Activated CD4-positive, alpha-beta memory T cell treated with anti-CD3 and anti-CD28 coated beads for 36 hours (primary cell): ENCODE measurements at places on chromosomes 2 and 18. TPM values are rescaled to one million over a fixed set of nuclear protein-coding genes. Genes with fewer than 3 reads are reported as not detected.
A peak's percentile ranks its signal among the peaks of the same experiment; 100 is the strongest.

DNA sequence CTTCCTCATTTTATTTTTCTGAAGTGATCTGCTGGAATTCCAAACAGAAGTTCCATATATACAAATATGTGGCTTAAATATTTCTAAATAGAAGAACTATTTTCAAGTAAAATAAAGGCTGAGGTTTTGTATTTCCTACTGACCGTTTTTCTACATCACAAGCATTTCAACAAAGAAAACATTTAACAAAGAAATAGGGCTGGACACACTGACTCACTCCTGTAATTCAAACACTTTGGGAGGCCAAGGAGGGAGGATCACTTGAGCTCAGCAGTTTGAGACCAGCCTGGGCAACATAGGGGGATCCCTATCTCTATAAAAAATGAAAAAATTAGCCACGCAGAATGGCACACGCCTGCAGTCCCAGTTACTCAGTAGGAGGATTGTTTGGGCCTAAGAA lies 44.6 kb downstream of the TANK start:
- H3K27me3 ChIP-seq = no peaks in the 10 kb centered on the region
- peaks cover 27% of the 10 kb centered on the region for H3K4me1 ChIP-seq
- H3K4me3 ChIP-seq = no peak overlapping the region
- no peak overlapping the region for H3K27ac ChIP-seq

DNA sequence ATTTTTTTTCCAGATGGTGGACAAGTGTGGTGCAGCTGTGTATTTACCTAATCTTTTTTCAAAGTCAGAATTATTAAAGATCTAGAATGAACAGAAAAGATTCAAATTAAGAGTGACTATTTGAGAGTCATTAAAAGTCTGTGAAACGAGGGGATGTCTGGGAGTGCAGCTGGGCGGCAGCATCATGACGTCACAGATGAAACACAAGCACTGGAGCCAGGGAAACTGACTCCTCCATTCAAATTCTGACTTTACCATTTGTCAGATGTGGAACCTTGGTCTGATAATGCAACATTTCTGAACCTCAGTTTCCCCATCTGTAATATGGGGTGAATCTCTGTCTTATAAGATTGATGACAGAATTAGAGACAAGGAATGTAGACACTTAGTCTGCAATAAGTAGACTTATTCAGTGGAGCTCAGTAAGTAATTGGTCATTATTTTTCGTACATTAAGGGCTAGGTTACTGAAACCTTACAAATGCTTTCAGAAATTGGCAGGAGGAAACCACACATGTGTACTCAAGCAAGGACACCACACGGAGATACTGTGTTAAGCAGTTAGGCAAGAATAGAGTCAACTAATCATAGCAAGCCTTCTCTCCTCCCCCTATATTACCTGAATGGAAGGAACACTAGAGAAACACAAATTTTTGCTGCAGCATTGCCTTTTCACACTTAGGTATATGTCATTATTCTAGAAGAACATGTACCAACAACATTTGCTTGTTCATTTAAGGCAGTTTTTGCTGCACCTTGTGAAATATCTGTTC lies 27.8 kb upstream of the CXXC1 start:
- no peak overlapping the region for H3K4me3 ChIP-seq
- H3K36me3 ChIP-seq = no peaks in the 10 kb centered on the region
- H3K4me1 ChIP-seq = peaks cover 3% of the 10 kb centered on the region
- no peak for DNase-seq
- H3K27me3 ChIP-seq = peaks cover 8% of the 10 kb centered on the region

Gene CPS1
- 1.7 TPM for total RNA-seq

DNA sequence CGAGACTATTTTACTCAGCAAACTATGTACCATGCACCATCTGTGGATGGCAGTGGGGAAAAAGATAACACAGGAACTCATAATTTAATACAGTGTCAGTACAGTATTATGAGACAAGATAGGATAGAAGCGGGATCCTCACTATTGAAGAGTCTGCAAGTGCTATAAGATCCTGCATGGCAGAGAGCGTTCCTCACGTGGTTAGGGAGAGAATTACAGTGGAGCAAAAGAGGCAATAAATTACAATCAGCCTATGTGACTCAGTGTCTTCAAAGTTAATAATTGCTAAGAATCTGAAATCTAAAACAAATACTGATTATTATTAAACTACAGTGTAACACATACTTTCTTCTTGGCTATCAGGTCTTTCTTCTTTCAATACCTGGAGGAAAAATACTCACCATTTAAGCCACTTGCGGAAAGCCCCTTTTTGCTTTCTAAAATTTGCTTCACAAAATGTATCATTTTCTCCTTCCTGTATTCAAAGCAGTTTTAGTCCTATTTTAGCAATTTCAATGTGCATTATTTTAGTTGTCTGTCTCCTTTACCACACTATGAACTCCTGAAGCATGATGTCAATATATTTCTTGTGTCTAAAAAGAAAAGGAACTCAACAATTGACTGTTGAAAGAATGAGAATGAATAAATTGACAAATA lies 342.9 kb downstream of the SPAG16 start:
- H3K27me3 ChIP-seq = no peaks in the 10 kb centered on the region
- no peak for DNase-seq
- no peaks in the 10 kb centered on the region for H3K36me3 ChIP-seq
- no peak overlapping the region for H3K27ac ChIP-seq
- H3K4me1 ChIP-seq = no peaks in the 10 kb centered on the region

DNA sequence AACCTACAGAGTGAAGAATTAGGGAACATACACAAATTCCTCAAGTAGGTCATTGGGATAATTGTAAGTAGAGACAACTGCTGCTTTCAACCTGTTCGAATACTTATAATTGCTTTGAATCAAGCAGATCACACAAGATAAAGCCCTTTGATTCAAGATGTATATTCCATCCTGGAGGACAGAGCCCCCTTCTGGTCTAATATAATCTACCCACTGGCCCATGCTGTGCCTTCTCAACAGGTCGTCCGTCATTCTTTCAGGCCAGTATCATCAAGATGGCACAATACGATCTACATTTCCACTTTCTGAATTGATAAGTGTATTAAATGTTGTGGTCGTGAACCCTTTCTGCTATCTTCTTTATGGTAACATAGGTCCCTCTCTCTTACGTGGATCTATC lies 387.0 kb upstream of the CDH19 start:
- no peak overlapping the region for H3K27ac ChIP-seq
- no peak for DNase-seq
- no peaks in the 10 kb centered on the region for H3K36me3 ChIP-seq
- H3K4me3 ChIP-seq = no peak overlapping the region

DNA sequence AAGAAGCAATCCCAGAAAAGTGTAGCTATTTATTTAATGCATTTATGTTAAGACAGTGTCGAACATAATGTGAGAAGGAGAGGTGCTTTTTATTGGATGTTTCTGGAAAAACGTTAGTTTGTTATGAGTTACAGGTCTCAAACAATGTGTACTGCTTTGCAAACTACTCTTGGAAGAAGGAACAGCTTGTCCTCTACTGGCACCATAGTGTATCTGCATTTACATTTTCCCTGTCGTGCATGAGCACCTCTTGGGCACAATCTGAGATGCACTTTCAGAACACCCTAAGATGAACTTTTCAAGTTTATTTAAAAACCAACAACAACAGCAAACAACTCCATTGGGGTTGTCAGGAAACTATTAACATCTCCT lies 22.8 kb downstream of the CCNYL1 start:
- no peaks in the 10 kb centered on the region for H3K27me3 ChIP-seq
- H3K4me1 ChIP-seq = peaks cover 4% of the 10 kb centered on the region
- no peak overlapping the region for H3K4me3 ChIP-seq
- DNase-seq = no peak

DNA sequence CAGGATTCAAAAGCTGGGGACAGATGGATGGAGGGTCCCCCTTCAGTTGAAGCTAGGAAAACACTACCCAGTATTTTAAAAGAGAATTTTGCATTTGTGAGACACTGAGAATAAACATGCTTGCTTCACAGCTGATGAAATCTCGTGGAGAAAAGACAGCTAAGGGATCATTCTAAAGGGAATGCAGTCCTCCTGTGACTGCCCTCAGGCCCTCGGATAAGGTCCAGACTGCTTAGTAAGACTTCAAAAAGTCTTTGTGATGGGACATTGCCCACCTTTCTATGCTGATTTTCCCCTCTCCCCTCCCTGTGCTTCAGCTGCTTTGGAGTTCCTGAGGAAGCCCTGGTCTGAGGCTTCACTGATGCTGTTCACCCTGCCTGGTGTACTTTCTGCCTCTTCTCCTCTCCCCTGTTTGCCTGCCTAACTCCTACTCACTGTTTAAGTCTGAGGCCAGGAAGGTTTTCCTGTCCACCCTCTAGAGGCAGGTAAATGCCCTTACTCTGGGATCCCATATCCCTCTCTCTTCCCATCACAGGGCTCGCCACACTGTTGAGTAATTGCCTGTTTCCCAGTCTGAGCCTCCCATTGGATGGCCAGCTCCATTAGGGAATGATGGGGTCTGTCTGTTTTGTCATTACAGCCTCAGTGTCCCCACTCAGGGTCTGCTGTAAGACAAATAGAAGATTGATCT lies 26.6 kb downstream of the POLE4 start:
- DNase-seq = no peak
- H3K27ac ChIP-seq = no peak overlapping the region
- H3K27me3 ChIP-seq = no peaks in the 10 kb centered on the region
- peaks cover 9% of the 10 kb centered on the region for H3K36me3 ChIP-seq
- no peaks in the 10 kb centered on the region for H3K4me1 ChIP-seq

DNA sequence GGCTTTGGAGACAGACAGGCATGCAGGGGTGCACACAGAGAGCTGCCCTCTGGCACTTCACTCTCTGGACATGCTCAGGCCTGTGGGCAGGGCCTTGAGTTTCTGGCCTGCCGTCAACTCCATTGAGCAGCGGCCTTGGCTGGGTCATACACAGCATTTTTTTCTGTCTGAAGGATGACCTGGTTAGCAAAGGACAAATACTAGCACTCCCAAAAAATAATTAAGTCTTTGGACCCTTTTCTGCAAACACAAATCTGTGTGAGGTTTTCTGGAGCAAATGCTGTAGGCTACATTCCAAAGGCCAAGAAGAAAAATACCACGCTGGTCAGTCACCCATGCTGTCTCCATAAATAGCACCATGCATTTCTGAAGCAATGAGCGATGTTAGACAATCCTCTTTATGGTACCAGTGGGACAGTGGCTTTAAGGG lies 124.7 kb upstream of the CTAGE1 start:
- no peak for DNase-seq
- H3K36me3 ChIP-seq = no peaks in the 10 kb centered on the region
- H3K4me3 ChIP-seq = no peak overlapping the region
- no peaks in the 10 kb centered on the region for H3K27me3 ChIP-seq
- no peak overlapping the region for H3K27ac ChIP-seq
- H3K4me1 ChIP-seq = no peaks in the 10 kb centered on the region

- H3K4me3 ChIP-seq = no peak overlapping the region
- H3K27me3 ChIP-seq = no peaks in the 10 kb centered on the region
- no peak overlapping the region for H3K27ac ChIP-seq
- no peak for DNase-seq
- H3K4me1 ChIP-seq = no peaks in the 10 kb centered on the region
- no peaks in the 10 kb centered on the region for H3K36me3 ChIP-seq
Measured at GRCh38 chr18:59639136-59639535, 58.1 kb downstream of the CCBE1 start.

- H3K27me3 ChIP-seq = no peaks in the 10 kb centered on the region
- peak overlapping the region; percentile 78 for H3K27ac ChIP-seq
- H3K36me3 ChIP-seq = peaks cover 6% of the 10 kb centered on the region
- no peak overlapping the region for H3K4me3 ChIP-seq
- peak; percentile 73 for DNase-seq
- H3K4me1 ChIP-seq = peaks cover 81% of the 10 kb centered on the region
Measured at GRCh38 chr18:63180971-63181376, 138.6 kb downstream of the BCL2 start.

DNA sequence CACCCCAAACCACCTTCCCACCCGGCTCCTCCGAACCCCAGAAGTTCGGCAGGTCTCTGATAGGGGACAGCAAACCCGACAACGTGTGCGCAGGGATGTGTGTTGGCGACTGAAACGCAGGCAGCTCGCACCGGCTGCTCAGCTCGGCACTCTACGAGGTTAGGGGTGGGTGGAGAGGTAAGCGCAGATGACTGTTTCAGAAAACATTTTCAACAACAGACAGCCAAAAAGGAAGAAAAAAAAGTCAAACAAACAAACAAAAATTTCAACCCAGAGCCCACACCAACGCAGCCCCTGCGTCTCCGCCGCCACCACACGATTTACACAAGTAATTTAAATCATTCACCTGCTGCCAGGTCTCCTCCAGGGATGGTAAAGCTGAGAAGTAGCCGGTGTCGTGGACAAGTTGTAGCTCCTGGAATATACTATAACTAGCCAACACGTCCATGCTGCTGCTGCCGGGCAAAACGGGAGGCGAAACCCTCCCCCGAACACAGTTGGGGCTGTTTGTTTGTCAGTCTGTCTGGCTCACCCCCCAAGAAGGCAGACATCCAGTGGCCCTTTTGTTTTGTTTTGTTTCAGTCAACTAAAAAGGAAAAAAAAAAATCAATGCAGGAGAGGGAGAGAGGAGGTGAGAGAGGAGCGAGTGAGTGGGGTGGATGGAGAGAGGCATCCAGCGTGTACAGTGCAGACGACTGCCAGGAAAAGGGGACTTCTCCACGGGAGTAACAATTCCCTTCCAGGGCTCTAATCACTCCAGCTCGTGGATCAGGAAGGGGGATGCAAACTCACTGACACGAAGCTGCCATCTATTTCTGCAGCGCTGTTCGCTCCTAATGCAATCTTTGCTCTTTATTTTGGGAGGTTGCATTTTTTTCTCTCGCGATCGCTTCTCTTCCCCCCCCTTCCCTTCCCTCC lies at the start of gene KLF7:
TSS of gene KLF7 (minus strand) at position 828 of the 918 bp plus-strand sequence. CDS start at position 448, 380 bp downstream.
- H3K27me3 ChIP-seq = peaks cover 2% of the 10 kb centered on the region
- peak within 1 kb of the TSS; percentile 99 for H3K27ac ChIP-seq
- H3K36me3 ChIP-seq = peaks cover 7% of the 10 kb centered on the region
- H3K4me3 ChIP-seq = peak within 1 kb of the TSS; percentile 95
- H3K4me1 ChIP-seq = peaks cover 53% of the 10 kb centered on the region

- no peak for DNase-seq
- H3K4me1 ChIP-seq = no peaks in the 10 kb centered on the region
- no peak overlapping the region for H3K4me3 ChIP-seq
- H3K27me3 ChIP-seq = no peaks in the 10 kb centered on the region
Measured at GRCh38 chr2:119066272-119066804, 92.2 kb downstream of the C1QL2 start.

Gene SERPINB10
- not detected for total RNA-seq

DNA sequence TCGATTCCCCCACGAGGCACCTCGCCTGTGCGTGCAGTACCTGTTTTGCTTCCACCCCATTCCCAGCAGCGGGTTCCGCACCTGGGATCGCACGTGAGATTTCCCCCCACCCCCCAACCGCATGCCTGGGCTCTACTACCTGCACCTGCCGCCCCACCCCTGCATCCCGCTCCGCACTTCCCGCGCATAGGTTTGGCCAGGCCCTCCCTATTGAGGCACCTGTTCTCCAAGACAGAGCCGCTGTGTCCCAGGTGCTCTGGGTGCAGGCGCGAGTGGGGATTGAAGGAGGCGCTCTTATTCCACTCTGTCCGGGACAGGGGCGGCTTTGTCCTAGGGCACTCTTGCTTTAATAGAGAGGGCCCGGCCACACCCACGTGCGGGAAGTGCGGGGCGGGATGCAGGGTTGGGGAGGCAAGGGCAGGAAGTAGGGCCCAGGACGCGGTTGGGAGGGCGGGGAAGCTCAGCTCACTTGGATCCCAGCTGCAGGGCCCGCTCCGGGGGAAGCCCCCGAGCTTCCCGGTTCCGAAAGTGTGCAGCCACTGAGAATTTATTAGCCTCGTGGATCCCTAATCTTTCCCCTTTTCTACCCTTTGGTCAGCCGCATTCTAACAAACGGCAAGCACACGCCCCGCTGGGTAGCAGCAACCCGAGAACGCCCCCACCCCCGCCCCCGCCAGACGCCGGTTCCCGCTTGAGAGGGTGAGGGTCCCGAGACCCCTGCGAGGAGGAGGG lies 670 bp upstream of the MOCOS start:
- H3K27me3 ChIP-seq = peaks cover 15% of the 10 kb centered on the region
- no peaks in the 10 kb centered on the region for H3K36me3 ChIP-seq
- DNase-seq = peak; percentile 44
- no peaks in the 10 kb centered on the region for H3K4me1 ChIP-seq

Gene MYO5B
- total RNA-seq = 0.21 TPM
